ENCODE measurements at places on chromosomes 7 and 10.

GRCh38 chr10:80609331-80609730 is 71.6 kb downstream of the SH2D4B start:
- no peak for DNase-seq

DNA sequence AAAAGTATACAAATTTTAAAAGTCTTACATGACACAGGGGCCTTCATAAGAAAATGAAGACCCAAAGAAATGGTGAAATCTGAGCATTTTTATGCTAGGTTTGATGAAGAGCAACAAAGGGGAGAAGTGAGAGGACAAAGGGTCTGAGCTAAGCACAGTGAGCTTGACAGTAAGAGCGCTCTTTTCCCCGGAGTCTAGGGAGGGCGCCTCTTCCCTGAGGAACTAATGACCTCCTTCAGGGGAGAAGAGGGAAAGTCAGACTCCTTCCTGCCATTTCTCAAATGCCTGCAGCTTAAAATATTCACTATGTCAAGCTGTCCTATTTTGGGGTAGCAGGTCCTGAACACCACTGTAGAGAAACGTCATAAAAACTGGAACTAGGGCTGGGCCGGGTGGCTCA is 18.1 kb upstream of the PAXIP1 start:
- DNase-seq, result no peak

DNA sequence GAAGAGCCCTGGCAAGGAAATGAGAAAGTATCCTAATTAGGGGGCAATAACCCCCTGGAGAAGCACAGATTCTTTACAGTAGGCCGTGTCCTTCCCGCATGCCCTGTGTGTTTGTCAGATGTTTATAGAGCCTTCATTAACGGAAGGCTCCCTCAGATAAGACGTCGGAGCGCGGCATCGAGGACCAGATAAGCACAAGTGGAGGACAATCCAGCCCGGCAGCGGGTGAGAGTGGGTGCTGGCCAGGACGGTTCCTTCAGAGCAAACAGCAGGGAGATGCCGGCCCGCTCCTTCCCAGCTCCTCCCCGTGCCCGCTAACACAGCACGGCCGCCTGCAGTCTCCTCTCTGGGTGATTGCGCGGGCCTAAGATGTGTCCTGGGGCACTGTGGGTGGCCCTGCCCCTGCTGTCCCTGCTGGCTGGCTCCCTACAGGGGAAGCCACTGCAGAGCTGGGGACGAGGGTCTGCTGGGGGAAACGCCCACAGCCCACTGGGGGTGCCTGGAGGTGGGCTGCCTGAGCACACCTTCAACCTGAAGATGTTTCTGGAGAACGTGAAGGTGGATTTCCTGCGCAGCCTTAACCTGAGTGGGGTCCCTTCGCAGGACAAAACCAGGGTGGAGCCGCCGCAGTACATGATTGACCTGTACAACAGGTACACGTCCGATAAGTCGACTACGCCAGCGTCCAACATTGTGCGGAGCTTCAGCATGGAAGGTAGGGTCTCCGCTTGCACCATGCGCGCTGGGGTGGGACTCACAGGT is at the start of gene GDF2:
TSS of gene GDF2 (plus strand) at position 155 of the 762 bp plus-strand sequence. CDS start at position 370, 215 bp downstream.
- no peak for DNase-seq

- DNase-seq, result no peak
These were observed 200.9 kb downstream of the AUTS2 start for GRCh38 chr7:69799048-69799697.

DNA sequence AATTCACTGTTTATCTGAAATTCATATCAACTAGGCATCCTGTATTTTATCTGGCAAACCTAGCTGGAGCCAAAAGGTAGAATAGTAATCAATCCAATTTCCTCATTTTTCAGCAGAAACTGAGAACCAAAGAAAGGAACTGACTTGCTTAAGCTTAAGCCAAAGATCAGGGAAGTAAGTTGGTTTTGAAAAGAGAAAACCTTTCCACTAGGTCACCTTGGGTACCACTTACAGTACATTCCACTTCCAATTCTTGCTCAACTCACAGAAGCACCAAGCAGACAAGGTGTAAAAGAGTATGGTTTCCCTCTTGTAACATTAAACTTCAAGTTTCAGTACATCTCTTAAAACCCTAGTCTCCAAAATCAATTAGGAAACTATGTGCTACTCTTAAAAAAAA is 79.6 kb downstream of the ZFAND4 start:
- no peak for DNase-seq

DNA sequence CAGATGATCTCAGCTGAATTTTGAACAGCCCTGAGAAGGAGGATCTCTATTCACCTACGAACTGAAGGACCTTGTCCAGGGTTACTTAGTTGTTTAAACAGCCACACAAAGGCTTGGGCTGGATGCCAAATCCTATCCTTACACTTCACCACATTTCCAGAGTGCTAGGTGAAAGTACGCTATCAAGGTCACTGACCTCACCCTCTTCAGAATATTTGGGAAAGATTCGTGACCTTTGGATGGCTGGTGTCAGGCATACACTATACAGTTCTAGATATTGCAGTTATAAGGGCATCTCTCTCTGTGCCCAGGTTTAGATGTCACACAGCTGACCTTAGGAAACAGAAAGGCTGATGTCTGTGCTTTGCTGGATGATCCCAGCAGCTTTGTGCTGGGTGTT is 61.2 kb upstream of the ABLIM1 start:
- DNase-seq, result no peak

GRCh38 chr7:93751421-93751820 is 139.1 kb downstream of the TFPI2 start:
- no peak for DNase-seq

DNA sequence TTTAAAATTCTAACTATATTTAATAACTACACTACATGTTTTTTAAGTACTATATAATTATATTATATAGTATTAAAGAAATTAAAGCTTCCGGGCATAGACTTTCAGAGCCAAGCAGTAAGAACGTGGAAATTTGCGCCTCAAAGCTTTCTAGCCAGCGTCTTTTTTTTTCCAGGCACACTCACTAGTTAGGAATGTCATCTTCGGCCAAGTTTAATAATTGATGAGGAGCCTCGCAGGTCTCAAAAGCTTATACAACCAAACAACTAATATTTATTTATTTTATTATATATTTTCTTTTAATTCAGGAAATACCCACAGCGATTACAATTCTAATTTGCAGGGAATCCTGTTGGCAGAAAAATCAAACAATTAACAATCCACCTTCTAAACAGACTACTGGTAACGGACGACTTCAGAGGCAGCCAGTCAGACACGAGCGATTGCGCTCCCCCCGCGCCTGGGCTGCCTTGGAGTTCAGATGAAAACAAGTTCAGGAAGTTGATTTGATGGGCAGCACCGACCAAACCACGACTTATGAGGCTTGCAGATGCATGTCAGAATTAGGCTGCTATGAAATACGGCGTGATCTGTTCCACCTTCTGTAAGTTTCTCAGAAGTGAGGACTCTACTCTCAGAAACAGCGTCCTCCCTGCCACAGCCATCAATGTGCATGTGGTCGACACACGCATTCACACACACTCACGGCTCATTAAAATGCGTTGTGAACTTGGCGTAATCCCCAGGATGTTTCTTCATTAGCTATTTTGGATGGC is 431.8 kb upstream of the MGMT start:
- DNase-seq, result no peak

DNA sequence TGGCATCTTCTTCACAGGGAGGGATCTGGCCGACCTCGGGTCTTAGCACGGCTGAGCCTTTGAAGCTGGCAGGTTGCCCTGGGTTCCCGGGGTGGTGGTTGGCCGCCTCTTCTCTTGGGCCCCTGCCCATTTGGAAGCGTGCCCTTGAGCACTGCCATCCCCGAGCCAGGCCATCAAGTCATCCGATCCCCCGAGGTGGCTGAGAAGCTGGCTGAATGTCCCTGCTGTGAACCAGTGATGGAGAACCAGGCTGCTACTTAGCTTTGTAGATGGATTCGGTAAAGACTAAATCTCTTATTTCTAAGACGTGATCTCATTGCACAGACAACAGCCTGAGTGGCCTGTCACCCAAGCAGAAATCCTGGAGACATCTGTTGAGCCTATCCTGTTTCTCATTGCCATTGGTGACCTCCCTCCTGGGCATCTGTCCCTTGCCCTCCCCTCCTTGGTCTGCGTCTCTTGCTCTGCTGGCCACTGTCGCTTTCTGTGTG is 74.3 kb downstream of the GRK5 start:
- DNase-seq, result no peak

GRCh38 chr10:2834214-2834613 is 233.1 kb upstream of the PFKP start:
- DNase-seq, result no peak

DNA sequence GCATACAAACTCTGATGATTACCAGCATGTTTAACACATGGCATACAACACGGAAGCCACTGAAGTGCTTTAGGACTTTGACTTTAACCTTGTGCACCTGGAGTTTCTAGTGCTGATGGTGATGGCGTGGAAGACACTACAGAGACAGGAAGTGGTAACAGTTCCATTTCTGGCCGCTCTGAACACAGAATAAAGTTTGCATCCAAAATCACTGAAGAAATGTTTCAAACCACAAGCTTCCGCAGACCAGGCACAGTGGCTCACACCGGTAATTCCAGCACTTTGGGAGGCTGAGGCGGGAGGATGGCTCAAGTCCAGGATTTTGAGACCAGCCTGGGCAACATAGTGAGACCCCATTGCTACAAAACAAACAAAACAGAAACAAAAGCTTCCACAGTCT is 40.3 kb upstream of the TNPO3 start:
- no peak for DNase-seq

- DNase-seq, result peak; percentile 65
These were observed 647 bp downstream of the PLAU start for GRCh38 chr10:73911553-73912004.

DNA sequence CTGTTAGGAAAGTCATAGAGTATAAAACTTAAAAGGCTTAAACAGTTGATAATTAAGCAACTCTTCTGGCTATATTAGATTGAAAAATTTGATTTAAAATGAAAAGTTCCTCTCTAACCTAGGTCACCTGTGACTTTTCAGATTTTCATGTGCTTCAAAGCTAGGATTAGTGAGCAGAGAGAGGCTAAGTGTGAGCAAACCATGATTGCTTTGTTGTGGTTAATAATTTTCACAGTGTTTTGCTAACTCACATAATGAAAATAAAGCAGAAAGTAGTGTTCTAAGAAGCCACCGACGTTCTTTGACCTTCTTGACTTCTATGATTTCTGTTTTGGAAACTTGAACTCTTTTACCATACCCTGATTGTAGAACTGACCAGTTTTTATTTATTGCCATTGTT is 75.5 kb upstream of the OIT3 start:
- no peak for DNase-seq

DNA sequence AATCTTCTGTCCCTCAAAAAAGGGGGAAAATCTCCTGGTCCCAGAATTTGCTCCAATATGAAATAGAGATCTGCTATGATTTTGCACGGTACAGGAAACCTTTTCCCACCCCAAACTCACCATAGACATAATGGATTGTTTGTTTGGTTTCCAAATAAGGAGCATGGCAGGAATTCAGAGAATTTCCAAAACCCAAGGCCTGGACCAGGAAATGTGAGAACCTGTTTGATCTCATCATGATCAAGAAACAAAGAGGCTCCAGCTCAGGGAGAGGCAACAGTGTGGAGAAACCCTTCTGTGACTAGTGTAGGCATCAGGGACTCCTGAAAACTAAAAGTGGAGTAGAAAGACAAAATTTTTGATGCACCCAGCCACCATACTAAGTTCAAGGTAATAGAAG is 1548.1 kb upstream of the LRRTM3 start:
- no peak for DNase-seq

- DNase-seq, result no peak
These were observed 41.8 kb downstream of the COL17A1 start for GRCh38 chr10:104043854-104044253.

DNA sequence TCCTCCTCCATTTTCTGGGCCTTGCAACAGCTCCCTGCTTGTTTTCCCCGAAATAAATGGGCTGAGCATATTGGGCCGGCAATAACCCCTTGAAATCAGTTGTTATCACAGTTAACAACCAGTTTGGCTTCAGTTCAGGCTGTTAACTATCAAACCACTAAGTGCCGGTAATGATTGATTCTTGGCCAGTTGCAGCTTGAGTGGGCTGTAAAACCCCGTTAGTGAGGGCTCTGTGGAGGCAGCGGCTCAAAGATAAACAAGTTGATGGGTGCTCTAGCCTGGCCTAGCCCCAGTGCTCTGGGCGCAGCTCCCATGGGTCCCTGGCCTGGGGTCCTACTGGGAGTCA is 8.3 kb downstream of the FGF8 start:
- no peak for DNase-seq

- DNase-seq, result no peak
These were observed 447 bp upstream of the GPAM start for GRCh38 chr10:112184052-112184371.

GRCh38 chr7:135239263-135239662 is 5.6 kb downstream of the STRA8 start:
- DNase-seq, result no peak
